ENCODE measurements at places on chromosomes 12 and 14.

- peak; percentile 18 for DNase-seq
Observed at GRCh38 chr14:85934123-85934885, 404.4 kb downstream of the FLRT2 start.

GRCh38 chr12:20555015-20555414, 140.1 kb upstream of the SLCO1C1 start:
- no peak for DNase-seq

DNA sequence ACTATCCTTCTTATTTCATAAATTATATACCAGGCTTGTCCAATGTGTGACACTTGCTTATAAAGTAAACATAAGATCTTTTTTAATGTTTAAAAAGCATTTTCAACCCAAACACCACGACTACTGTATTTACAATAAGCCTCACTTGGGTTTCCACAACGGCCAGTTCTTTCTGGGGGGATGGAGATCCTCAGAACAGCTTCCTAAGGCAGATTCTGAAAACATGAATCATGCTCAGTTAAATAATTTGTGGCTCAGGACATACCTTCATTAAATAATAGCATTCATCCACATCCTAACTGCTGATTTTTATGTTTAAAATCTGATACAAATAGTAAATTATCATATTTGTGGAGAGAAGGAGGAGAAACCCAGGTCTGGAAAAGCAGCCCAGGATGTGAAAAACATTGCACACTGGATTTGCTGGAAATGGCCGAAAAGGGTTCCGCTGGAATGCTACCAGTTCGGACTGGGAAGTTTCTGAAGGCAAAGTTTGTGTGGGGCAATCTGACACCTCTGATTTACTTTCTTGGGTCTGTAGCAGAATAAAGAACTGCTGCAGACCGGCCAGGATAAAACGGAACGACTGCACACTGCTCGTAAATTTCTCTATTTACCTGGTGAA, 597 bp downstream of the GLT8D2 start:
- DNase-seq, result no peak

- DNase-seq, result peak; percentile 85
Observed at GRCh38 chr12:1583421-1584078, 10.8 kb downstream of the FBXL14 start.

- DNase-seq, result peak; percentile 46
Observed at GRCh38 chr12:46373301-46374296, 1.0 kb upstream of the SLC38A2 start.

DNA sequence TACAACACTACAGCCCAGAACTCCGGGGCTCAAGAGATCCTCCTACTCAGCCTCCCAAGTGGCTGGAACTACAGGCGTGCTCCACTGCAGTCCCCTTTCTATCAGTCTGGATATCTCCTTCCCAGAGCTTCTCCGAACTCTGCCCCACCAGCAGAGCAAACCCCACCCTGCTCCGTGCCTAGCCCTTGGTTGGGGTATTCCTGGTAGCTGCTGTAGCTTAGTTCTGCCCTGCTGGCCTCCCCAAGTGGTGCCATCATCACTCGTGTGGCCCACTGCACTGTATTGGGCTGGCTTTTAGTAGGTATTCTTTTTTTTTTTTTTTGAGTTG, 9.5 kb downstream of the HSP90AA1 start:
- DNase-seq, result no peak

DNA sequence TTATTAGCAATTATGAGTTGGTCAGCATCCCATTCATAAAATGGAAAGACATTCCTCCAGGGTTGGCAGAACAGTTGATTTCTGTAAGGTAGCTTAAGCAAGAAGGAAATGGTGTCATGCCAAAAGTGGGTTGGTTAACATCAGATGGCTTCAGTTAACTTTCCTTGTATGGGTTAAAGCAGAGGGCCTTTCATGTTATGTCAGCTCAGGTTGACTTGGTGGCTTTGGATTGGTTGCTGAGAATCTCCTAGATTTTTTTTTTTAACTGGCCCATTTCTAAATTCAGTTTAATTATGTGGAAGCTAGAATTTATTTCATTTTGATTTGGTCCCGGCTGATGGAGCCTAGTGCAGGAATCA, 87.8 kb downstream of the BBS10 start:
- no peak for DNase-seq

DNA sequence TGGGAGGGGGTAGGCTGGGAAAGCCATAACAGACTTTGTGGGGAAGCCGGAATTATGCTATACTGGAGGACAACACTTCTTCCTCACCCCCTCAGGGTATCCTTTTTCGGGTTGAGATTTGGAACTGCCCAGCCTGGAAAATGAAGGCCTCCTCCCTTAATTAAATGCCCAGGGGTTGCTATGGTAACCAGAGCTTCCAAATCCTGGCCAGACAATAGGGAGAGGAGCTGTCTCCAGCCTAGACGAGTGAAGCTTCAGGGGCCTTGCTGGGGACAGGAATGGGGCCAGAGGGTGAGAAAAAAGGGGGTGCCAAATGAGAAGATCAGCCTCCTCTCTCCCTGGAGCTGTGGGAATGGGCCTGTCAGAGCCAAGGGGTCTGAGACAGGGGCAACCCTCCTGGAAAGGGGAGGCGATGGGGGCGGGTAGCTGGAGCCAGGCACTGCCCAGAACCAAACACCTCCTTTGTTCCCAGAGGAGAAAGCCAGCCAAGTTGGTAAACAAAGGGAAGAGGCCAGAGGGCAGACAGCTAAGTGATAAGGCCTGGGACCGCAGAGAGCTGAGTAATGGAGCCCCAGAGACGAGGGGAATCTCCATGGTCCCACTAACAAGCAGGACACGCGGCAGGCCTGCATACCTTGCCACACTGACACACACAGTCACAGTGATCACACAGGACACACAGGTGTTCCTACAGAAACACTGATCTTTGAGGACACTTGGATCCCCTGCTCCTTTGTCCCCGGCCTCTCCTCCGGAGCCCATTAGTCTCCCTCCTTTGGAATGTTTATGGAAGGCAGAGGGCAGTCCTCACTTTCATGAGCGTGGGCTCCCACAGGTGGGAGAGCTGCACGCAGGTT, 17.9 kb upstream of the RND1 start:
- DNase-seq, result no peak

Measured in midbrain (tissue), 1 donor.